ENCODE measurements at places on chromosomes 16 and 17. TPM values are rescaled to one million over a fixed set of nuclear protein-coding genes. Genes with fewer than 3 reads are reported as not detected.

FLYWCH1 gene
- 39.5 TPM for total RNA-seq

CX3CL1 gene
- 3.3 TPM for total RNA-seq

SOX9 gene
- 0.17 TPM for total RNA-seq

NHERF2 gene
- total RNA-seq = 33.5 TPM

DPH1 gene
- 18.4 TPM for total RNA-seq

CCL7 gene
- total RNA-seq = not detected

CPHXL2 gene
- not detected for total RNA-seq

HAP1 gene
- total RNA-seq = 0.23 TPM

CCL13 gene
- not detected for total RNA-seq

CCL3 gene
- total RNA-seq = not detected

MRPL58 gene
- total RNA-seq = 35.6 TPM

ARHGAP44 gene
- 0.68 TPM for total RNA-seq

All from dermis blood vessel endothelial cell (primary cell).